IPS DF 19.7 (cell line): ENCODE measurements at places on chromosomes 4 and X.

DNA sequence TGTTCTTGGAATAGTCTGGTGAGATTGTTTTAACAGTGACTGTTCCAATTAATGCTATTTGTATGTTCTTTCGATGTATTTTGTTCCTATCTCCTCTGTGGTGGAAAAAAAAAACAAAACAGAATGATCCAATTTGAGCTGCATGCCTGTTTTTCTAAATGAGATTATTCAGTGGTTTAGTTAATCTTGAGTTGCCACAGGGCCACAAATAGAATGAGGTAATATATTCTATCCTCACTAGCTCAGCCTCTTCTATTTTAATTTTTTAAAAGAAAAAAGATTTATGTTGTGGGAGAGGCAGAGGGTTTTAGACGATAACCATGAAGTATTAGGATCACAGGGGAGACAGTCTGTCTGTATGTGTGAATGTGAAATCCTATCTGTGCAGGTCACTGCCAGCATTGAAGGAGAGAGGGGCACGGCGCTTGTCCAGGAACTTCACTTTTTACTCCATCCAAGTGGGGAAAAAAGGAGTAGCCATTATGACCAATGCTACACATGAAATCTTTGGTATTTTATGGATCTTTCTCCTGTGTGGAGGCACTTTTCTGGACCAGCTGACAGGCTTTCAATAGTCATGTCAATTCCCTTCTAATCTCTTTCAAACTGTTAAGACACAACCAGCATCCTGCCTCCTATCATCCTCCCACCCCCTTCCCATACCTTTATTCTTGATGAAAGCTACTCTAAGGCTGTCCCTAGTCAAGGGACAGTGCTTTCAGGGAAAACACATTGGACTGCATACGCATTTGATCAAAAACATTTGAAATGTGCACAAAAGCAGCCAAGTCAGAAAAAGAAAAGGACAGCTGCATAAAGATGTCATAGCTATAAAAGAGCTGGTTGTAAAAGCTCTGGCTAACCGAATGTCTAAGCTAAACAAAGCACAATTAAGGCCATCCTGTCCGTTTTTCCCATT is 1063.8 kb upstream of the INTU start:
- DNase-seq, result no peak

- DNase-seq, result no peak
Measured at GRCh38 chrX:39459204-39459603, 638.6 kb downstream of the BCOR start.

GRCh38 chr4:184934961-184935360 is 83.3 kb upstream of the HELT start:
- DNase-seq, result no peak

DNA sequence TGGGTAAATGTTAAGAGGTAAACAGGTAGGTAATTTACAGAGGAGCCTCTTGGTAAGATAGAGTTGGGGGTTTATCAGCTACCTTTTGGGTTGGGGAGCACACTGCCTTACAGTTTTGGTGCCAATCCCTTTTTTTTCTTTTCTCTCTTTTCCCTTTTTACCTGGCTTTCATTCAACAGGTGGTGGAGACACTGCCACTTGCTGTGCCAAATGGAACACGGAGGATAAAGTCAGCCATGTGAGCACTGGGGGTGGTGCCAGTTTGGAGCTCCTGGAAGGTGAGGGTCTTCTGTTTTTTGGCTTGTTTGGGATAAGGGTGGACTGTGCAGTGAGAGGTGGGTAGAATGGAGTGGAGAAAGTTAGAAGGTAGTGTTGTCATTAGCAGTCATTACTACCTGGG is 14.3 kb downstream of the TAF9B start:
- no peak for DNase-seq

GRCh38 chrX:70480660-70481018 is 36.0 kb downstream of the DLG3 start:
- no peak for DNase-seq

- DNase-seq, result no peak
Measured at GRCh38 chr4:3791910-3792542, 25.8 kb downstream of the ADRA2C start.

GRCh38 chrX:8254401-8254800 is 83.3 kb upstream of the VCX2 start:
- DNase-seq, result no peak

GRCh38 chr4:126396703-126397102 is 1081.9 kb downstream of the FAT4 start:
- DNase-seq, result no peak

DNA sequence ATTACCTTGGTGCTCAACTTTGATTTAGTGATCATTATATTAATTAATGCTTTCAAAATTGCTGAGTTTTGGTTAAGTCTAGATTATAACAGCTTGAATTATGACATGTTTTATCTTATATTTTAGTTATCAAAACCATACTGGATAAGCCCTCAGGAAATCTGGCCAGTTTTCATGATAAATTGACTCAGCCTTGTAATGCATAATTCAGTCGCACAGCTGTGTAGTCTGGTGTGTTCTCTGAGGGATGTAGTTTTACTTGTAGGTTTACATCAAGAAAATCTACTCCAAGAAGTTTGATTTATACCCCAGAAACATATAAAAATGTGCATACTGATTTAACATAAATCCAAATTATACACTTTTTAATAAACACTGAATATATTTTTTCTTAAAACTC is 477.5 kb downstream of the SPRY1 start:
- no peak for DNase-seq
